Stimulated activated CD4-positive, alpha-beta T cell treated with anti-CD3 and anti-CD28 coated beads, Interleukin-1b, Interleukin-23, amount 100 ng/mL, for 1 hour (primary cell): ENCODE measurements at places on chromosomes 4 and X.

DNA sequence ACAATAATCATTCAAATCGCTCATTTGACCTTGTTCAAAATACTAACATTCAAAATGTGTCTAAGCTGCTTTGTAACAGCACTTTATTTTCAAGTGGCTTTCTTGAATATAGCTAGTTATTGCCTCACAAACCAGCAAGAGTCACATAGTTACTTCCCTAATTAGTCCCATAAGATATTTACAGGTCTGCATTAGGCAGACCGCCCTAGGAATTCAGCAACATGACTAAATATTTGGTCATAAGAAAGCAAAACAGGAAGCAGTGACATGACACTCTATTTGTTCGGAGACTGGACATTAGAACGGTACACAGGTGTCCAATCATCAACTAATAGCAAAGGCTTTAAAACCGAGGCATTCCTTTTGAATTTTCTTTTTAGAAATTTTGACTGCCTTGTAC is 262.0 kb downstream of the COL25A1 start:
- no peak for DNase-seq

DNA sequence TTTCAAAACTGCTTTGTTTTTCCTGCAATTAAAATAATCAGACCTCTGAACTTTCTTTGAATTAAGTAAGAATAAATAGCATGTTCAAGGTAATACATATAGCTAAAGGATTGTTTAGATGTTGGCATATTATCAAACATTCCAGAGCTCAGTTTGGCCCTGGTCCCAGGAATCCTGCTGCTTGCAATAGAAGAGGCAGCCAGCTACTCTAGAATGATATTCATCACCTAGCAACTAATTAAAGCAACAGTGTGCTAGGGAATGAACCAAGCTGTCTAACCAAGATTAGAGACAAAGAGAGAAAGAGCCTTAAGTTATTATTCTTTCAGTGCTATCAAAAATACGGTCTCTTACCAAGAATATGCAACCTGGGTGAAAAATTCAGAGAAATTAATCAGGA is 460.9 kb downstream of the GABRG1 start:
- no peak for DNase-seq

DNA sequence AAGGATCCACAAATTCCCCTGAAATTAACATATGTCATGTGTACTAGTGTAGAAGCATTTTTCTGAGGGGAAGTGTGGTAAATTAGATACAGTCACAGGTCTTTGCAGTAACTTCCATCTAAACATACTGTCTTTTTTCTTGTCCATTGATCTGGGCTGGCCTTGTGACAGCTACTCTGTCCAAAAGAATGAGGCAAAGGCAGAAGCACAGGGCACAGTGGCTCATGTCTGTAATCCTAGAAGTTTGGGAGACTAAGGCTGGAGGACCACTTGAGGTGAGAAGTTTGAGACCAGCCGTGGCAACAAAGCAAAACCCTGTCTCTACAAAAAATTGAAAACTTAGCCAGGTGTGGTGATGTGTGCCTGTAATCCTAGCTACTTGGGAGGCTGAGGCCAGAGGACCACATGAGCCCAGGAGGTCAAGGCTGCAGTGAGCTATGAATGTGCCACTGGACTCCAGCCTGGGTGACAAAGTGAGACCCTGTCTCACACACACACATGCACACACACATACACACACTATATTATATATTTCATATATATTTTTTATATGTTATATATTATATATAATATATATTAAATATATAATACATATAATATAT is 47.6 kb downstream of the HAND2 start:
- DNase-seq, result no peak

- no peak for DNase-seq
These were observed 88.1 kb upstream of the TSPAN5 start for GRCh38 chr4:98746530-98746929.

- no peak for DNase-seq
These were observed 113.3 kb downstream of the HPGD start for GRCh38 chr4:174408841-174409552.

DNA sequence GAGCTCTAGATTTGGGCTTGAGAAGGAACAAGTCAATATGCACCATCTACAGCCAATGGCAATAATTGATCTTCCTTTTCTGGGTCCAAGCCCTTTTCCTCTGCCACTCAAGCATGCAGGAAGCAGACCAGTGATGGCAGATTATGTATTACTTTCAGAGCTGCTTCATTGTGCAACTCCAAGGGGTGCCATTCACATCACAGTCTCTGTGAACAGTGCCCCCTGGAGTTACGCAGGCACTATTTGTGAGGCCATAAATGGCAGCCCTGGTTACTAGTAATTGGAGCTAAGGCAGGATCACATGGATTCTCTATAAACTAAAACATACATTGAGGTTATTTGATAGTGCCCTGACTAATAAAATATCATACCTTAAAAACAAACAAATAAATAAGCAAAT is 313.4 kb upstream of the SLC7A11 start:
- DNase-seq, result no peak

- DNase-seq, result no peak
These were observed 267.4 kb downstream of the IL1RAPL2 start for GRCh38 chrX:104833401-104833800.

GRCh38 chr4:140358281-140358680 is 15.2 kb upstream of the SCOC start:
- no peak for DNase-seq

DNA sequence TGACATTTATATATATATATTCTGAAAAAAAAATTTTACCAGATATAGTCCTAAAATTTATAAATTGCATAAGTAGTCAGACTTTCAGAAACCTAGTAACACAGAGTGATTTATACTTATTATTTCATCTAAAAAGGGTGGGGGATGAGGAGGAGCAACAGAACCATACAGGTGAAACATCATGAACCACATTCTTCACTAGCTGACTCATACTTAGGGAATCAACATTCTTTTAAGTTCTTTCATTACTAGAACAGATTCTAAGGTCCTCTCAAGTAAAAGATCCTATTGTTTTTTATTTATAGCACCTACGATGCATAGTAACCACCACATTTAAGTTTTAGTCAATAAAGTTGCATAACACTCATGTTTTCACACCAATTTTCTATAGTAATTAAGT is 166.1 kb downstream of the LRBA start:
- DNase-seq, result no peak

DNA sequence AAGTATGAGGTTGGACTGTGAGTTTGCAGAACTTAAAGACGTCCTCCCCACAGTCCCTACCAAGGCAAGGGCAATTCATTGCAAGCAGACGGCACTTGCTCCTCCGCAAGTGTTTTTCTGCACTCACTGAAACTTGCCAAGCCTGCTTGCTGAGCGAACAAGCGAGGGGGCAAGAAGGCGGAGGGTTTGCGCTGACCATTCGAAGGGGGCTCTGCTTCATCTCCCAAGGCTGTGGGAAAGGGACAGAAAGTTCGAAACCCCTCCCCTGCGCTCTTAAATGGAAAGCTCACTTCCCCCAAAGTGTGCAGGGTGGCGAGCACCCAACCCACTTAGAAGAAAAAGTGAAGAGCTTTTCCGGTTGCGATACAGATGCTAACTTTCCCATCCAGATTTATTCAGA is 1.4 kb downstream of the MID1 start:
- no peak for DNase-seq

DNA sequence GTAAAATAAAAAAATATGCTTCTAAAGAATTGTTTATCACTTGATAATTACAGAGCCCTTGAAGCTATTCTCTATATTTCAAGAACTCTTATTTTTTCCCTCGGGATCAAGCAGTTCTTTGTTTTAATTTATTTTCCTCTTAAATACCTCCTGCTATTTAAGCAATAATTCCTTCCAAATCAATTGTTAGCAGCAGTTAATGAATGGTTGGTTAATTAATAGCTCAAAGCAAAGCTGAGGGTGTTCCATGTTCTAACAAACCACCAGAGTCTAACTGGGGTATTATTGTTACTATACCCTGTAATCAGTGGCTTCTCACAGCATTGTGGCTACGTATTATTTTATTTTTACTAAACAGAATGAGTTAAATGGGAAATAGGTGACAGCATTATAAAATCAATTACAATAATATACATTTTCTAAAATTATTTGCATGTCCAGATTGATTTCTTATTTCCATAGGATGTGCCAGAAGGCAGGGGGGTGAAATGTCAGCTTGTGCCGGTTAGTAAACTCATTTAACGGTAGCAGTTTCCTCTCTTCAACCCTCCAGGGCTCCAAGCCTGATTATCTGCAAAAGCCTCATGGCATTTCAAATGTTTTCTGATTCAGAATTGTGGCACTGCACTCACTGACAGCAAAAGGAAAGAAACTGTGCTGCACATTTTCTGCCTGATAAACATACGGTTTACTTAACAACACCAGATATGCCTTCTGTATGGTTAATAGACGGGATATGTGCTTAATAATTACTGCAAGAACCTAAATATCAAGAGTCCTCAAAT is 286.9 kb upstream of the EMCN start:
- no peak for DNase-seq

DNA sequence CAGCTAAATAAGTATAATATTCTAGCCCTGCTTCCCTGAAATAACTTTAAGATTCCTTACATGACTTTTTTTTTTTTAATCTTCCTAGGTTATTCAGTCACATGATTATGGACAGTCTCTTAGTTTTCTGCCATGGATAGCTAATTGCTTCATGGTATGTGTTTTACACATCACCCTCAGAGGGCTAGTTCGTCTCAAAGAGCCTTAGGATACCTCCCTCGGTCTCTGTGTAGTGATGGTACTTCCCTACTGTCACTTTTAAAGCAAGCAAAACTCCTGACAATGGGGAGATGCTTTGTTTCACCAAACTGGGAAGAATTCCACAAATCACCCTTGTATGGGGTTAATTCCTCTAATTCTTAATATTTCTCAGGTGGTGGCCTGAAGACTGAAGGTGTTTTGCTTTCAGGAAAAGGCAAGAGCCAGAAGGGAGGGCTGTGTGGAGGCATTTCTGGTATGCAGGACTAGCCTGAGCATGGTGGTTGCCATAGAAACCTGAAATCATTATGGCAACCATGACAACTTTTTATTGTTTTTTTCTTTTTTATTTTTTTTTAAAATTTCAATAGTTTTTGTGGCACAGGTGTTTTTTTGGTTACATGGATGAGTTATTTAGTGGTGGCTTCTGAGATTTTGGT is 70.4 kb downstream of the BEX3 start:
- no peak for DNase-seq

DNA sequence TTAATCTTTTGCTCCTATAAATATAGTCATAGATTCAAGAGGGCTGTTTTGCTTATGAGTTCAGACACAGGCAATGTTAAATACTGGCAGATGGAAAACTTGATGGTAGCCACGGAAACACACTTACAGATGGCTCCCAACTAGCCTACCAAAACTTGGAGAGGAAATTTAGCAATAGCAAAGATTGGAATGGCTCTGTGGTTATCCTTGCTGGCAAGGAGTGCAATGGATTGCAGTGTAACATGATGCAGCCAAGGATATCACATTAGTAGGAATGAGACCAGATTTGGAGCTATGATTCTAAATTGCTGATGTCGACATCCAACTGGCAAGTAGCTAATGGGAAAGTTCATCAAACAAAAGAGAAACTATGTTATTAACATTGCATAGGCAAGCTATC is 791.0 kb upstream of the DIAPH2 start:
- no peak for DNase-seq

DNA sequence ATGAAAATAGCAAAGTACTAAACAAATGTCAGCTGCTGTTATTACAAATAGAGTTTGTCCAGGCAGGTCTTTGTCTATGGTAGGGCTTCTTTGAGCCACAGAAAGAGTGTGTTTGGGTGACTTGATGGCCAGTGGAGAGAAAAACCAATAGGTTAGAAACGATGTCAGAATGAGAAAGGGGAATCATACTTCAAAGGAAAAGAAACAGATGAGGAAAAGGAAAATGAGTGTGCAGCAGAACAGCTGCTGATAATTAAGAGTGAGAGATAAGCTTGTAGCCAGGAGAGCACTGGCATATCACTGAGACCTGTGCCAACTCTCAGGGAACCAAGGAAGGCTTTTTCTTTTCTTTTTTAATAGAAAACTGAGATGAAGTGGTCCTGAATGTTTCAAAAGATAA is 257.2 kb downstream of the ARHGAP24 start:
- no peak for DNase-seq

DNA sequence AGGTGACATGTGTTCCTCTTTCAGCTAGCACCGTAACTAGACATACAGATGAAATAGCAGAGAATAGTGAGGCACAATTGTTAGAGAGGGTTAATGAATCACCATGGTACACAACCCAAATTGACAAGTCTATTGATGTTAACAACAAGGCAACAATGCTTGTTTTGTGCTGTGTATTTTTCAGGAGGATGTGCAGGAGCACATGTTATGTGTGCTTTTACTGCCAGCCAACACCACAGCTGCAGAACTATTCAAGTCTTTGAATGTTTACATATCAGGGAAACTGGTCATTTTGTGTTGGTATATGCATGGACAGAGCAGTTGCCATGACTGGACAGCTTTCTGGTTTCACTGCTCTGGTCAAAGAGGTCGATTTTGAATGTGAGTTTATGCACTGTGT is 32.8 kb downstream of the STBD1 start:
- DNase-seq, result no peak
